ENCODE measurements at places on chromosomes 6 and 20.
A peak's percentile ranks its signal among the peaks of the same experiment; 100 is the strongest.

DNA sequence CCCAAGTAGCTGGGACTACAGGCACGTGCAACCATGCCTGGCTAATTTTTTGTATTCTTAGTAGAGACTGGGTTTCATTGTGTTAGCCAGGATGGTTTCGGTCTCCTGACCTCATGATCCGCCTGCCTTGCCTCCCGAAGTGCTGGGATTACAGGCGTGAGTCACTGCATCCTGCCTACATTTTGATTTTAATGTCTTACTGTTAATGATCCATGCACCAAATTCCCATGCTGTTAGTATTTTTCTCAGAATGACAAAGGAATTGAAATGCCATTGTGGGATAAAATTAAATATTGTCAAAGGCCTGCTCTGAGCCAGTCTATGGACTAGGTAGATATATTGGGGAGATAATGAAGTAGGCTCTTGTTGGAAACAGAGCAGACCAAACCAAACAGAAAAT lies 28.2 kb downstream of the CBFA2T2 start:
- no peak for DNase-seq

DNA sequence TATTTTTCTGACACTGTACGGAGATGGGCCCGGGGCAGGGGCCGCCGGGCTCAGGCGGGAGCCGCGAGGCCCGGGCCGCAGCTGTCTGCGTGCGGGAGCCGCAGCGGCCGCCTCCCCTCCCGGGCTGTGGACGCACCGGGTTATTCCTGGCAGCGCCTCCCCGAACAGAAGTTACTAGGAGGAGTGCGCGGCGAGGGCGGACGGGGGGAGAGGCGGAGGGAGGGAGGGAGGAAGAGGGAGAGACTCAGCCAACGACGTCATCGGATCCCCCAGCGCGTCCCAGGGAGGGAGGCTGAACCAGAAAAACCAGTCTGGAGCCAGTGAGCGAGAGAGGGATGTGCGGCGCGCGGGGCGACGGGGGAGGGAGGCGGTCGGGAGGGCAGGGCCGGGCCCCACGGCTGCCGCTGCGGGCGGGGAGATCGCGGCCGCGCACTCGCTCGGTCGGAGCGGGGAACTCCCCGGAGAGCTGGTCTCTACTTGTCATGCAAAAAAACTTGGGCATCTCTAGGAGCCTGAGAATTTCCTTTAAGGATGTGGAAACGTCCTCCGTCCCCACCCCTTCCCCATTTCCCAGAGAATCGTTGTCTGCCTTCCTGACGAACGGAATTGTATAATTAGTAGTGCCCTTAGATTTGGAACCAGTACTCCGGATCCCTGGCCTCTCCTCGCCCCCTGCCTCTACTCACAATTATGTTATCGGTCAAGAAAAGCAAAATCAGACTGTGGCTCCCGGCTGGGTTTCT lies 1.4 kb upstream of the HIVEP2 start:
- peak; percentile 97 for DNase-seq

DNA sequence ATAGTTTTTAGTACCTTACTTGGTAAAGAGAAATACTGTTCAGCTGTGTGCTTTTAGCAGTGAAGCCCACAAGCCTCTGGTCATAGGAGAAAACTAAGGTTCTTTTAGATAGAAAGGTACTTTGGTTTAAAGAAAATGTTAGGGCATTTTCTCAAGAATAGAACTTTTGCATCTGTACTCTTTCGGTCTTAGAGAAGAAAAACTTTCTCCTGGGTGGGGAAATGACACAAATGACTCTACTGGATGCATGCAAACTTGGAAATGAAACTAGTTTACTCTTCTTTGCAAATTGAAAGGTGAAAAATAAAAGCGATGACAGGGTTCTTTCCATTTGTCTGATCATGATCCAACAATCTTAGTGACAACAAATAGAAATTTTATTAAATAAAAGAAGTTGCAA lies 2.1 kb upstream of the TMEM217 start:
- DNase-seq, result no peak

GRCh38 chr6:18837013-18837412 lies 449.9 kb downstream of the RNF144B start:
- no peak for DNase-seq

- no peak for DNase-seq
Measured at GRCh38 chr6:131787766-131788712, 19.8 kb upstream of the ENPP1 start.

DNA sequence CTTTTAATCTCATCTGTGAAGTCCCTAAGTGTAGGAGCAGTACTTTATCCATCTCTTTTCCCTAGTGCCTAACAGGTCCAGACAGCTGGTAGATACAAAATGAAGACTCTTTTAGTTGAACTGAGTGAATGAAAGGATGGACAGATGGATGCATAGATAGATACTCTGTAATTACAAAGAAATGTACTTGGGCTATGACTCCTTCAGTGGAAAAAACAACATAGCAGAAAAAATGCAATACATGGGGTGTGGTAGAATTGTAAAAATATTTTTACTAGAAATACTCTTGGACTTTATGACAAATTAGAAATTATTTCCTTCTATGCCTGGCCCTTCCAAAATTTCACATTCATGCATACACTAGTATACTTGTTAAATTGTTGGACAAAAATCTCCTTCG lies 29.3 kb downstream of the KCNQ5 start:
- DNase-seq, result no peak

GRCh38 chr6:34795836-34796425 lies 4.0 kb downstream of the BLTP3A start:
- no peak for DNase-seq

DNA sequence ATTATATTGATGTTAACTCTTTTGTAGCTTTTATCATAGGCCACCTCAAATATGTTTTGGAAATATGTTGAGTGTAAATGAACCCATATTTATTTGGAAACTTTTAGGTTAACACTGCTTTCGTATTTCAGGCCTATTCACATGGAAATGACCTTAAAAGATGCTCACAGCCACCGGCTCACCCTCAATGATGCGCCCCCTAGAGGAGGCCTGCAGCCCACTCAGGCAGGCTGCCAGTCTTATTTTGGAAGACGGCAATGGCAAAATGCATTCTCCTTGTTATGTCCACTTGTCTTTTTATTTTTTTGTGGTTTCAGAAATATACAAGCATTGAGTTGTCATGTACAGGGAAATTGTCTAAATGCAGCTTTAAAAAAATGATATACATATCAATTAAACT lies 869.7 kb downstream of the PHF3 start:
- DNase-seq, result no peak

- DNase-seq, result no peak
Measured at GRCh38 chr20:5785146-5785545, 34.9 kb downstream of the SHLD1 start.

DNA sequence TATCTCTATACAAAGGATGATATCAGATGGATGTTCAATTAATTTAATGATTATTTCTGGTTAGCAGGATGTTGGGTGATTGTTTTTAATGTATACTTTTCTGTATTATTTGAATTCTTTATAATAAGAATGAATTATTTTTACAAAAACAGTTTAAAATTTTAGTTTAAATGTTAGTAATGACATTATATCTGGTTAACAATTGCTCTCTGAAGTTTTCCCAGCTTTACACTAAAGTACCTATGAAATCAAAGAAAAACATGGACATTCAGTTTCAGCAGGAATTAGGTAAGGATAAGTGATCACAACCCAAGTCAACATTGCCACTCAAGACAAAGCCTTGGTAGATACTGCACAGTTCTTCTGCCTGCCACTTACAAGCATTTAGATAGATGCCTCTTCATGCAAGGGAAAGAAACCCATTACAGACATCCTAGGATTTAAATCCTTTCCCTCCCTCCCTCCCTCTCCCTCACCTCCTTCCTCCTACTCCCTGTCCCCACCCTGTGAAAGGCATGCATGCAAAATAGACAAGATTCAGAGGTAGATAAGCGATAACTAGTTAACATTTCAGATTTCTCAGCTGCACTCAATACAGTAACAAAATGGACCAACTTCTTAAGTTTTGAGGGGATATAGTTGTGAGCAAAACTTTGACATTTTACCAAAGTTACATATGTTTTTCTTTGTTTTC lies 143.8 kb downstream of the STXBP5 start:
- DNase-seq, result no peak

DNA sequence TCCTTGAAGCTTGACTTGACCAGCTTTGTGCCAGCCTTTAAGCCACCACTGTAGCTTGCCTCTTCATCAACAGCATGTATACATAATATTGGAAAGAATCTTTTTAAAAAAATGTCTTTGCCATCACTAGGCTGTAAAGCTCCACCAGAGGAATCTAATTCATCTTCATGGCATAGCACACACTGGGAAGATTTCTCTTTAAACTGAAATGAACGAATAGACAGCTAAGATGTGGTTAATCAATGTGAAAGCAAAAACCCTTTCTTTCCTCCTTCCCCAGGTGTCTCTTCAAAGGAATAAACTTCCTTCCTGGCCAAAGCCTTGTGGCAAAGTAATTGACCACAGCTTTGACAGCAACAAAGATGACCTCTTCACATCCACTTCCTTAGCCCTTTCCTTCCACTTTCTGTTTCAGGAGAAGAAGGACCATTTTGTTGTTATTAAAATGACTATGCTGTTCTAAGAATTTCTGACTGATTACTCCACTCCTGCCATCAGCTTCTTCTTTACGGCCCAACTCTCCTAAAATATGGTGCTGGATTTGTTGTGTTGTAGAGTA lies 428.7 kb upstream of the SOX4 start:
- DNase-seq, result no peak

DNA sequence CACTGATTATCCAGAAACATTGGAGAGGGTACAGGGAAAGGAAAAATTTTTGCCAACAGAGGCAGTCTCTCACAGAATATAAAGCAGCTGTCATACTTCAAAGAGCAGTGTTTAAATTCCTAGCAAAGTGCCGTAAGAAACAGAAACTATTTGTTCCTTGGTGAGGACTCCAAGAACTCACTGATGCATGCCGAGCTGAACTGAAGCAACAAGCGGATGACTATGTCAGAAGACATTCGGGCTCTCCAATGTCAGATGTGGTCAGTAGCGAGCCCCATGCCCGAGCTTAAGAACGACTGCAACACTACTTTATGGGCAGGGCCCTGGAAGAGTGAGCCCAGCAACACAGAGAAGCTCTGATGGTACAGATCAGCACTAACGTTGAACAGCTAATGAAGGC lies 54.7 kb downstream of the OR2B6 start:
- no peak for DNase-seq

- DNase-seq, result no peak
Measured at GRCh38 chr20:22411627-22412450, 172.5 kb downstream of the FOXA2 start.

DNA sequence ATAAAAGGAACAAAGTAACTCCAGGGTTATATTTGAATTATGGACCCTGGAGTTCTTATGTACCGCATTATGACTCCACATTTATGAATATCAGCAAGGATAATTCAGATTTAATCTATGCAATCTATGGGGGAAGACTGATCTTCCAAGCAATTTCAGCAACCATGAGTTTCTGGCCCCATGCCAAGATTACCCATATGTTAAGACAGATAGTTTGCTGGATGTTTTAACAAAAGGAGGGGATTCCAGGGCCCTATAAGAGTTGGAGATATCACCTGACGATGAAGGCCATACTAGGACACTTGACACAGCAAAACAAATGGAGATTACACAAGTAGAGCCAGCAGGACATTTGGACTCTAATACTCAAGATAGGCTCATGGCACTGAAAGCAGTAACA lies 45.9 kb upstream of the PLN start:
- no peak for DNase-seq

DNA sequence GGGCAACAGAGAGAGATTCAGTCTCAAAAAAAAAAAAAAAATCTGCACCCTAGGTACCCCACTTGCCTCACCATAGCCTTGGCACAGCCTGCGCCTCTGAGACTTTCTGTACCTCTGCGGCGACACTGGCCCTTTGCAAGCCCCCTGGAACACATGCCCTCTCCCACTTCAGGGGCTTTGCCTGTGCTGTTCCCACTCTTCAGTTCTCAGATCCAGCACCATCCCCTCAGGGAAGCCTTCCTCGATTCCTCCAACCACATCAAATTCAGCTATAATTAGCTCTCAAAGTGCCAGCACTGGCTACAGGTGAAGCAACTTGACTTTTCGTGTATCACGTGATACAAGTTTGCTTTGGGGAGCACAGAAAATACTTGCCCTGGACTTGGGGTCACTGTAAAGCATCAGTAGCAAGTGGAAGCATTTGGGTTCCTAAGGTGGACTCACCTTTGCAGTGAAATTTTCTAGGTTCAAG lies 2.1 kb upstream of the UBE2V1 start:
- no peak for DNase-seq

- no peak for DNase-seq
Measured at GRCh38 chr20:49276161-49276960, 1.5 kb downstream of the ZNFX1 start.
